ENCODE measurements at places on chromosomes 16 and 17. TPM values are rescaled to one million over a fixed set of nuclear protein-coding genes. Genes with fewer than 3 reads are reported as not detected.

DNA sequence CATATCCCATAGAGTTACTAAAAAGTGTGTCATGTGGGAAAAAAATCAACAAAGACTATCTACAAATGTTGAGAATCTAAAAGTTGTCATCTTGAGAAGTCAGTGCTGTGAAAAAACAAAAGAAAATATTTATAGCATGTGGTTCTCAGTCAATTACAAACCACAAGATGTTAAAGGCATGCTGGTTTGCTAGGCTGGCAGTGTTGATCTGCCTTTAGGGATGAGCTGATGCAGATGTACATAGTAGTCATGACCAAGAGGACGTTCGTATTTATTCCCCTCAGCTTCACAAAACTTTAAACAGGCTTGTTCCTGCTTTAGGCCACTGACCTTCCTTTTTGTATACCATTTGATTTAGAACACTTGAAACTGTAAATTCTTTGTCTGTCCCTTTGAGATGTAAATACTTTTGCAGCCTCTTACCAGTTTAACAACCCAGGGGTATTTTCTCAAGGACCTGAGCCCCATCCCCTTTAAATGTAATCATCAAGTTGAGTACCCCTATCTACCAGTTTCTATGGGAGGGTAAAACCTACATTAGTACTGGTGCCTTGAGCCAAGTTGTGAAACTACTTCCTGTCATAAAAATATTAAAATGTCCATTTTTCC is 446.6 kb downstream of the KCNJ18 start:
- DNase-seq: no peak

DNA sequence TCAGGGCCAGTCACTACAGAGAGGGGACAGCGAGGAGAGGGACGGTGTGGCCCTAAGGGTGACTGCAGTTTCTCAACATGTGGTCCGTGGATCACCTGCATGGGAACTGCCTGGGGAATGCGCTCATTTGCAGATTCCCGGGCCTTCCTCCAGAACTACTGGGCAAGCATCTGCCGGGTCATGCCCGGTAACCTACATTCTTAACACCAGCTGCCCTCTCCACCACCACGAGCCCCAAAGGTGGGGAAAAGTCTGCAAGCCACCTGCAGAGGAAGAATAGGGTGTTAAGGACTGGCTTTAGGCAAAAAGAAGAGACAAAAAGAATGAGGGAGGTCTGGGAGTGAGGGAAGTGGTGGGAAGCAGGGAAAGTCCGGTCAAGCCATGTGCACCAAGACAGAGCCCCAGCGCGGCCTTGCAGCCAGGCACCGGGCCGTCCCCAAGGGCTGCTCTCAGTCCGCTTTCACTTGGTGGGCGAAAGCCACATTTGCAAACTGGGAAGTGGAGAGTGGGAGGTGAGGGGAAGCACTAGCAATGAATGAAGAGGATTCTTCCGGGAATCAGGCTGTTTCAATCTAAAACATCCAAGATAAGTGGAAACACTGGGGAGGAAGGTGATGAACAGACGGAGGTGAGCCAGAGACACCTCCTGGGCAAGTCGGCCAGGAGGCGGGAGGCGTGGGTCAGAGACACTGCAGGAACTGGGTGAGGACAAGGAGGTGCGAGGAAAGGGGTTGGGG is 70.3 kb downstream of the N4BP1 start:
- no peak for DNase-seq

GRCh38 chr17:80260791-80261158 is at the start of gene RNF213:
Gene RNF213, plus strand, starts transcription at chr17:80260852. Its CDS starts 2,830 bp downstream, at chr17:80263682.
- peak; percentile 70 for DNase-seq

GRCh38 chr16:82972331-82972919 is 345.7 kb downstream of the CDH13 start:
- DNase-seq: no peak

- DNase-seq: peak; percentile 38
Observed at GRCh38 chr17:58200024-58200633, 7.6 kb downstream of the EPX start.

The ITGAL gene
- total RNA-seq: 287 TPM

The KRT27 gene
- total RNA-seq: not detected

The PERCC1 gene
- not detected for total RNA-seq

Measured in activated T-helper 1 cell treated with anti-CD3 and anti-CD28 coated beads, Interleukin-12 subunit alpha, Interleukin-12 subunit beta, Interleukin-2, Interleukin-4 antibody, amounts not matched to agents 30 ng/mL and 10 ng/mL and 1 ng/mL, durations not matched to agents 14 hours and 24 hours and 36 hours (primary cell).